ENCODE measurements at places on chromosomes 7 and 10. TPM values are rescaled to one million over a fixed set of nuclear protein-coding genes. Genes with fewer than 3 reads are reported as not detected.

The HOXA3 gene
- total RNA-seq, result 2.1 TPM

The SKAP2 gene
- 12.9 TPM for total RNA-seq

The APBB1IP gene
- total RNA-seq, result not detected

The CDC14C gene
- total RNA-seq, result not detected

The NOS3 gene
- total RNA-seq, result 4.8 TPM

The GPER1 gene
- 19.7 TPM for total RNA-seq

The SORBS1 gene
- total RNA-seq, result 16.8 TPM

The ARHGEF35 gene
- 0.18 TPM for total RNA-seq

The ZNF804B gene
- total RNA-seq, result not detected

The ARMS2 gene
- total RNA-seq, result not detected

The ALOX5 gene
- total RNA-seq, result not detected

The SCART1 gene
- total RNA-seq, result 0.46 TPM

DNA sequence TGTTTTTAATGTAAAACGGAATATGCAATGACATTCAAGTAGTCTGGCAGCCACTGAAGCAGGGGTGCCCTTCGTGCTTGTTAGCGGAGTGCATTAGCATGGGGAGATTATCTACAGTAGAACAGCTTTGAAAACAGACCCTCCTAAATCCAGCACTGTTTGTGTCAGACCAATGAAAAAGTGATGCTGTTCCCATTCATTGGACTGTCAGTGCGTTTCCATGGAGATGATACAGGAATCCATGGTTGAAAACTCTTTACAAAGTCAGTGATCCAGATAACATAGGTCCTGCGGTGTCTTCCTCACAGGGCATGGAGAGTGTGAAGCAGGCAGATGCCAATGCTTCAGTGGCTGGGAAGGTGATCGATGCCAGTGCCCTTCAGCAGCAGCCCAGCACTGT lies 73.6 kb downstream of the ITGB8 start:
- no peak for DNase-seq

GRCh38 chr7:123154231-123154860 lies 45.4 kb downstream of the SLC13A1 start:
- DNase-seq, result peak; percentile 74

- DNase-seq, result no peak
Measured at GRCh38 chr7:67842571-67842970, 845.9 kb downstream of the TYW1 start.

- DNase-seq, result no peak
Measured at GRCh38 chr10:27621461-27621860, 117.4 kb downstream of the RAB18 start.

DNA sequence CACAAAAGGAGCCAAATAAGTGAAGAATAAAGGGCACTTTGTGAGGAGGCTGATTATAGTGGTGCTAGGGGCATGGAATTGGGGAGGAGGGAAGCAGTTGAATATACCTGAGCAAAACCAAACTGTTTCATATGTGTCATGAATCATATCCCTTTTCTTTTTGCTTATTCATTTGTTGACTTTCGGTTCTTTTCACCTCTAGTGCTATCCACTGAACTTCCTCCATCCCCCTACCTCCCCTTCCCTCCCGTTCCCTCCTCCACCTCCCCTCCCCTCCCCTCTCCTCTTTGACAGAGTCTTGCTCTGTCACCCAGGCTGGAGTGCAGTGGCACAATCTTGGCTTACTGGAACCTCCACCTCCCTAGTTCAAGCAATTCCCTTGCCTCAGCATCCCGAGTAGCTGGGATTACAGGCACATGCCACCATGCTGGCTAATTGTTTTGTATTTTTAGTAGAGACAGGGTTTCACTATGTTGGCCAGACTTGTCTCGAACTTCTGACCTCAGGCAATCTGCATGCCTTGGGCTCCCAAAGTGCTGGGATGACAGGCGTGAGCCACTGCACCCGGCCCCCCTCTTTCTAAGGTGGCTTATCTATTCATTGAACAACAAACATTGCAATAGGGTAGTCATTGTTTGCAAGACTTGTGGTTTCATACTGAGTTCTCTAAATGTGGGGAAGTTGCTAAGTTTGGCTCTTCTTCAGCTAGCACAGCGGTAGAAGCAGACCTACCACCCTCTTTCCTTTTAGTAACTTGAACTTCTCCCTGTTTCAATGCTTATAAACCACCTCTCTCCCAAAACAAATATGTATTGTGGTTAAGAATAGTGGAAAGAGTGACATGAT lies 150.4 kb upstream of the PRPS1L1 start:
- peak; percentile 48 for DNase-seq

DNA sequence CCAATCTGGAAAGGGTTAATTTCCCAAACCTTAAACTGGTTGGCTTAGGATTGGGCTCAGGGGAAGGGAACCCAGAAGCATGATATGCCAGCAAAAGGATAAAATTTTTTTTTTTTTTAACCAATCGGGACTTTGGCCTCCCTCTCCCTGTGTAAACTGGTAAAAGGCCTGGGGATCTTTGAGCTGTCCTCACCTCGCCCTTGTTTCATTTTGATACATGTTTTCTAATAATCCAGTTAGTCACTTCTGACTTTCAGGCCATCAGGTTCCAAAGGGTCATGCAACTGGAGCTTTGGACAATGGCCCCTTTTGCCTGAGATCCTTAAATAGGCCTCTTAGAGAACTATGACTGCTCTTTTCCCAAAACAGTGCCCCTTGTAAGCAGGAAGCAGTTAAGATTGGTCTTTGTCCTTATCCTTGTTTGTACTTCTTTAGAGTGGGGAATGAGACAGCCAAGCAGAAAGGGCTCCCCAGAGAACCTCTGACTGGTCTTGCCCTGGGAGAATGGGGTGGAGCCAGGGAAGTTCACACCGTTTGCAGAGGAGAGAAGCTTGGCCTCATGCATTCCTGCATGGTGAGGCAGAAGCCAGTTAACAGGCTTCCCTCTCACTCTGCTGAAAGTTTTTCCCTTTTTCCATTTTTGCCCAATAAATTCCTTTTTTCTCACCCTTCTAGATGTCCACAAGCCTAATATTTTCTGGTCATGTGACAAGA lies 424.2 kb upstream of the CNTNAP2 start:
- no peak for DNase-seq

DNA sequence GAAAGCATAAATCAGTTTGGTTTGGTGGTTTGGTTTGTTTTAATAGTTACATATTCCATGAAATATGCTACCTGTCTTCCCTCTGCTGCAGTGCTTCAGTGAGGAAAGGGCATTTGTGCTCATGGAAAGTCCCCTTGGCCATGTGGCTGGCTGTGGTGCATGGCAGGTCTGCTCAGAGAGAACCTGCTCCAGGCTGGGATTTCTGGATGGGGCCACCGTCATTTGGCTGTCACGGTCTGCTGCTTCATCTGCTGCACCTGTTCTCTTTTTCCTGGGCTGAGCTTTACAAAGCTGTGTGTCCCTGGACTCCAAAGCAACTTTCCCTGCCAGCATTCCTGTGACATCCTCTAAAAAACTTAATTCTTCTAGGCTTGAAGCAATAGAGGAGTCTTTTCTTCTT lies 8.9 kb downstream of the CDK14 start:
- no peak for DNase-seq

- peak; percentile 93 for DNase-seq
Measured at GRCh38 chr10:931326-932318, at the start of gene LARP4B. TSS of gene LARP4B (minus strand) at chr10:931705. CDS start at chr10:885721, 45,984 bp downstream.

GRCh38 chr10:77359950-77360520 lies 277.6 kb downstream of the KCNMA1 start:
- DNase-seq, result no peak

GRCh38 chr7:36971515-36972139 lies 247.3 kb upstream of the AOAH start:
- DNase-seq, result peak; percentile 99

GRCh38 chr7:158783595-158783994 lies 45.7 kb downstream of the ESYT2 start:
- no peak for DNase-seq

- DNase-seq, result no peak
Measured at GRCh38 chr7:116525913-116526861, 1.4 kb downstream of the CAV1 start.

- DNase-seq, result no peak
Measured at GRCh38 chr10:103870516-103870915, 15.1 kb upstream of the SH3PXD2A start.

DNA sequence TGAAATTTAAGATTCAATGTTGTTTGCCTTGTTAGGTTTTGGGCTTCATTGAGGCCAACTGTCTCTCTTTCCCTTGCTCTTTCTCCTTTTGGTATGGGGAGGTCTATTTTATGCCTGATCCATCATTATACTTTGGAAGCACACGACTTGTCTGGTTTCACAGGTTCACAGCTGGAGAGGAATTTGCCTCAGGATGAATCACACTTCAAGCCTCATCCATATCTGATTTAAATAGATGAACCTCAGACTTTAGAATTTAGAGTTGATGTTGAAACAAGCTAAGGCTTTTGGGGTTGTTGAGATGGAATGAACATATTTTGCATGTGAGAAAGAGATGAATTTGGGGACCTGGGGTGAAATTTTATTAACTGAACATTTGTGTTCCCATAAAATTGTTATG lies 150.5 kb upstream of the IGFBP3 start:
- DNase-seq, result no peak

DNA sequence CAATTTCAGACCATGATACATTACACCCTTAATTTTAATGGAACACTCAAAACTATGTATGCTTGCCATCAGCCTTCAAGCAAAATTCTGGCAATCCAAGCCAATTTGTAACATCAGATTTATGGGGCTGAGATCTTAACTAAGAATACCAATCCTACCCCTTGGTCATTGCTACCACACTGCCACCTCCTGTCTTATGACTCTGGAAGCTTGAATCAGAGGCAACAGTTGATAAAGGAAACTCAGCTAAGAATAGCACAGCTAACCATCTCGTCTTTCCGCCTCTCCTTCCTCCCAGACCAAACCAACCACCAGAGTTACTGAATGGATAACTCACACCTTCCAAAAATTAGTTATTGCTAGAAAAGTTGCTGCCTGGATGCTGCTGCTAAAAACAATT lies 7.4 kb downstream of the IGF2BP3 start:
- no peak for DNase-seq

- DNase-seq, result no peak
Measured at GRCh38 chr10:12703813-12704212, 297.7 kb downstream of the CCDC3 start.

DNA sequence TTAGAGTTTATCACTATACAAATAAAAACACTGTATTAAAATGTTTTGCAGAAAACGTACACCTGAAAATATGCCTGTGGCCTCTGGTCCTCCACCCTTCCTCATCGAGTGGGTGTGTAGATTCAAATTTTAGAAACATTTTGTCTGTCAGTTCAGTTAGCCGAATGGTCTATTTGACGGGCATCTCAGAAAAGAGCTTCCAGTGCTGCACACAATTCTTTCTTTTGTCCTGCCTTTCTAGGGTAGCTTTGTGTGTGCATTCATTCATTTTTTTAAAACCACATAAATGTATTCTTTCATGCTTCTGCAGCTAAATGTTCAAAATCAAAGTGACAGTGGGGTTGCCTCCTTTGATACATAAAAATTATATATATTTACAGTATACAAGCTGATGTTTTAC lies 46.8 kb downstream of the GNAI1 start:
- DNase-seq, result no peak

GRCh38 chr10:47031211-47031900 lies 120.1 kb downstream of the PTPN20 start:
- DNase-seq, result no peak

DNA sequence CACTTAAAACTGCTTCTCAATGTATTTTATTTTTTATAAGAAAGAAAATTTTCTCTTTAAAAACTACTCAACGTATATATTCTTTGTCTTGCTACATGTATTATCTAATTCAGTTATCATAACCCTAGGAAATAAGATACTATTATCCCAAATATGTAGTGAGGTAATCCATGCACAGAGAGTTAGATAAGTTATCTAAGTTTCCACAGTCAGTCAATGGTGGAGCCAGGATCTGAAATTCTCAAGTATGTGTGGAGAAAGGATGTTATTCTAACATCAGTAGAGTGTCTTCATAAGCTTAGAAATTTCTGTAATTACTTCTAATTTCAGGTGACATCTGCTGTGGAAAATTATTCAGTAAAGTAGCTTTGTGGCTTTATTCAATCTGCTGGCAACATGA lies 239.9 kb downstream of the CSTF2T start:
- no peak for DNase-seq

- no peak for DNase-seq
Measured at GRCh38 chr7:37663693-37664092, 19.9 kb upstream of the GPR141 start.

GRCh38 chr7:66505009-66505408 lies 123.7 kb upstream of the KCTD7 start:
- DNase-seq, result no peak

GRCh38 chr10:5018134-5018533 lies 14.5 kb upstream of the AKR1C2 start:
- no peak for DNase-seq

GRCh38 chr7:112869111-112869774 lies 79.0 kb upstream of the TMEM168 start:
- peak; percentile 52 for DNase-seq

- DNase-seq, result no peak
Measured at GRCh38 chr7:31020161-31020560, 31.9 kb upstream of the ADCYAP1R1 start.

DNA sequence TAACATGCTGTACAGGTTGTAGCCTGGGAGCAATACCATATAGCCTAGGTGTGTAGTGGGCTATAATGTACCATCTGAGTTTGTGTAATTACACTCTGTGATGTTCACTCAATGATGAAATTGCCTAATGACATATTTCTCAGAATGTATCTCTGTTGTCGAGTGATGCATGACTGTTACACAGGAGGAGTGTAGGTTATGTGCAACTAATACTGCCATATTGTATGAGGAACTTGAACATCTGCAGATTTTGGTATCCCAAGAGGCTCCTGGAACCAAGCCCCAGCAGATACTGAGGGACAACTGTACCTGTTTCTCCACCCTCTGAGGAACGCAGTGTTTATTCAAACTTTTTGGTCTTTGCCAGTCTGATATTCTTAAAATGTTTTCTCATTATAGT lies 38.6 kb downstream of the NACAD start:
- no peak for DNase-seq
